ENCODE measurements at places on chromosomes 4 and X.

- no peak for DNase-seq
These were observed 100.1 kb downstream of the LCORL start for GRCh38 chr4:17921451-17921850.

- no peak for DNase-seq
These were observed 201.4 kb downstream of the SPOCK3 start for GRCh38 chr4:167032871-167033270.

GRCh38 chr4:75340561-75340960 lies 173.6 kb downstream of the RCHY1 start:
- no peak for DNase-seq

- no peak for DNase-seq
These were observed 1180.8 kb upstream of the PABPC4L start for GRCh38 chr4:135382280-135382959.

DNA sequence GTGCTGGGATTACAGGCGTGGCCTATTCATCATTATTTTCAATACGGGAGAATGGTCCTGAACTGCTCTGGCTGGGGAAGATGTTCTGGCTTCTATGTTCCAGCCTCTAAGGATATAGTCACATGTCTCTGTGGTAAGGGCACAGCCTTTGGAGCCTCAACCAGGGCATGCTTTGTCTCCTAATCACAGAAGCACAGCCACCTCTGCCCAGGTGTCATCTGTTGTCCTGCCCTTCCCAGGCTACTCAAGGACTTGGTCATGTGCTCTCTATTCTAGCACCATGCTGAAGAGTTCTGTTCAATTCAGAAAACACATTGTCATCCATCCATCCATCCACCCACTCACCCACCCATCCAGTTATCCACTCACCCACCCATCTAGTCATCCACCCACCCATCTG lies 29.5 kb downstream of the ASMTL start:
- DNase-seq = no peak

GRCh38 chr4:48862661-48863060 lies 31.8 kb downstream of the OCIAD1 start:
- DNase-seq = no peak

- DNase-seq = peak; percentile 0
These were observed 52.9 kb upstream of the TRPC5OS start for GRCh38 chrX:111823128-111823527.

DNA sequence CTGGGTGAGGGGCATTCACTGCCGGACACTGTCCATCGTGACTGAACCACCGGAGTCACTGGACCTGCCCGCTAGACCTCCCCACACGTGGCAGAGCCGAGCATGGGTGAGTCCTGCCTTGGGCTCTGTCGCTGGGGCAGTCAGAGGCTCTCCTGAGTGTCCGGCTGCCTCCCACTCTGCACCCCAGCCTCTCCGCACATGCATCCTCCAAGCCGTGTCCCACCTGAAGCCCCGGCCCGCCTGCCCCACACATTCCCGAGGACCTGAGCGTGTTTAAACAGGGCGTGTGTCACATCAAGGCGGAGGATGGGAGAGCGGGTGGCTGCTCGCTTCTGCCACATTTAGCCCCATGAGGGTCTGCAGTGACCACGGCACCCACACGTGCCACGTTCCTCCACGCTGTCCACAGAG lies 4.7 kb downstream of the CPLX1 start:
- no peak for DNase-seq

GRCh38 chrX:135168486-135168885 lies 2.7 kb downstream of the CT55 start:
- no peak for DNase-seq

- no peak for DNase-seq
These were observed 21.0 kb upstream of the SORCS2 start for GRCh38 chr4:7171191-7171900.

DNA sequence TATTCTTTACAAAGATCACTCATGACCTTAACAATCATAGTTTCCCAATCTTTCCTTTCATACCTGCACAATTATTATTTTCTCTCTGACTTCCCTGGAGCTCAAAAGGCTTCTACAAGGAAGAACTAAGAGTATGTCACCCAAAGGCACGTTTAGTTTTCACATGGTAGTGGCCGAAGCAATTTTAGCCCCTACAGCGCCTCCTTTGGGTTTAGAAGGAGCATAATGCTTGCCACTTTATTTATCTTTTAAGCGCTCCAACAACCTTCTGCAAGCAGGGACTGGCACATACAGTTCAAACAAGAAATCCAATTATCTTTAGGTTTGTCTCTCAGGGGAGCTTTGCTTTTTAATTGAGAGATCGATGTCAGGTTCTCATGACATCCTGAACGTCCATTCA lies 42.0 kb upstream of the IGSF1 start:
- no peak for DNase-seq

DNA sequence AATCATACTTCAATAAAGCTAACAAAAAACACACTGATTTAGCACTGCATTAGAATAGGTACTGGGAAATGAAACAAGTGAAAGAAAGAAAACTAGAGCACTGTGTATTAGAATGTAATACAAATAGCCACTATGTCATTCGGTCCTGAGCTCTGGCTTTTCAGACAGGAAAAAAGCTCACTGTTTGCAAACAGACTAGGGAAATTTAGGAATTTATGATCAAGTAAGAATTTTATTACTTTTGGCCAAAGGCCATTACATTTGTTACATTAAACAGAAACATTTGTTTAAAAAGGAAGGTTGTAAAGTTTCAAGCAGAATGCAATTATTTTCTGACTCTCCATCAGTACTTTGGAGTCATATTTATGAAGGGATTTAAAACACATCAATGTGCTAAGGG lies 68.7 kb downstream of the KLHL8 start:
- DNase-seq = no peak

DNA sequence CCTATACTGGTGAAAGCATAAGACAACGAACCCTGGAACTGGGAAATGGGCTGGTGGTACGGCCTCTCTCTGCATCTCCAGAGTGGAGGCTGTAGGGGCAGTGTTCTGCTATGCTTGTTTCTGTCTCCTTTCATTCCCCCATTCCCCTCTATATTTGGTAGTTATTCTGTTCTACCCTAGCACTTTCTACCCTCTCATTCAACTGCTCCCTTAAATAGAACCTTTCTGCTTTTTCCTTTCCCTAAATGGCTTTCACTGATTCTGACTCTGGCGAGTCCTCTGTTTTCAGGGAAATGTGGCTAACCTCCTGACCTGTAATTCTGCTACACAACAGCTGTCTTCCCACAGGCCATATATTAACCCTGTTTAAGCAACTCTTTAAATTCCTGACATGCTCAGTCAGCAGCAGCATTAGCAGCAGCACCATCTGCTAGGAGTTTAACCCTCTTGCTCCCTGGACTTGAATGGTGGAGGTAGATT lies 94.2 kb downstream of the CXCL13 start:
- no peak for DNase-seq

GRCh38 chr4:152634110-152634760 lies 45.6 kb downstream of the TMEM154 start:
- DNase-seq = no peak

DNA sequence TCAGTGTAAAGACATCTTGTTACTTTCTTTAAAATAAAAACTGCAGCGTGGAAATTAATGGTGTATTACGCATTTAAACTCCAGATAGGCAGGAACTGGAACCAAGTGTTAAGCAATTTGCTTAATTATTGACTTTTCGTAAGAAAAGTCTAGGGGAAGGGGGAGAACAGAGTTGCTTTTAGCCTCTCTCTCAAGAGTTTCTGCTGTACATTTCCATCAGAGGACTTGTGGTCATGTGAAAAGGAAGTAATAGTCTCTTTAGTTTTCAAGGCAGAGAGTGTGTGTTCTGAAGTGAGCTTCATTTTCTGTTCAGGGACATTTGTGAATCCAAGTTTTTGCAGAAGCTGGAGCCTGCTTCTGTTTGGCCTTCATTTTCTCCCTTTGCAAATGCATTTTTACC lies 127.2 kb downstream of the UBE2K start:
- no peak for DNase-seq

GRCh38 chrX:71182871-71183270 lies 38.2 kb downstream of the NLGN3 start:
- DNase-seq = no peak

GRCh38 chr4:17310269-17310652 lies 201.6 kb downstream of the QDPR start:
- no peak for DNase-seq

- no peak for DNase-seq
These were observed 366.2 kb upstream of the CLNK start for GRCh38 chr4:11050766-11051165.

GRCh38 chrX:46796574-46797191 lies 37.8 kb upstream of the SLC9A7 start:
- peak; percentile 34 for DNase-seq

- no peak for DNase-seq
These were observed 11.6 kb downstream of the IL15 start for GRCh38 chr4:141647966-141648365.

GRCh38 chr4:184384056-184384809 lies 90.1 kb downstream of the IRF2 start:
- DNase-seq = no peak

- DNase-seq = no peak
These were observed 4.5 kb downstream of the PRR27 start for GRCh38 chr4:70158576-70158975.

DNA sequence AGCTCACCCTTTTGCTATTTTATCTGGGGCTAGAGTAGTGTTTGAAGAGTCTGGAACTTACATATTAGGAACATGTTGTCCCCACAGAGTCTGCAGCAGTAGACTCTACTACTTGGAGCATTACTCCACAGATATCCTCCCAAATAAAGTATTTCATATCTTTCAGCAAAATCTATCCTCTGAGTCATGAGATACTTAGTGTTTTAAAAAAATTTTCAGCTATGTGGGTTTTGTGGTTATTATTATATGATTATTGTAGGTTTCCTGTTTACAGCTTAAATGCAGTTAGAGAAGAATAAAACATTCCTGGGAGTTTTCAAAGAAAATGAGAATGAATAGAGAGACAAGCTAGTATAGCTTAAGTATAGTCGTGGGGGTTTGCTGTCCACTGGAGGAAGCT lies 30.9 kb downstream of the PAGE2 start:
- no peak for DNase-seq

DNA sequence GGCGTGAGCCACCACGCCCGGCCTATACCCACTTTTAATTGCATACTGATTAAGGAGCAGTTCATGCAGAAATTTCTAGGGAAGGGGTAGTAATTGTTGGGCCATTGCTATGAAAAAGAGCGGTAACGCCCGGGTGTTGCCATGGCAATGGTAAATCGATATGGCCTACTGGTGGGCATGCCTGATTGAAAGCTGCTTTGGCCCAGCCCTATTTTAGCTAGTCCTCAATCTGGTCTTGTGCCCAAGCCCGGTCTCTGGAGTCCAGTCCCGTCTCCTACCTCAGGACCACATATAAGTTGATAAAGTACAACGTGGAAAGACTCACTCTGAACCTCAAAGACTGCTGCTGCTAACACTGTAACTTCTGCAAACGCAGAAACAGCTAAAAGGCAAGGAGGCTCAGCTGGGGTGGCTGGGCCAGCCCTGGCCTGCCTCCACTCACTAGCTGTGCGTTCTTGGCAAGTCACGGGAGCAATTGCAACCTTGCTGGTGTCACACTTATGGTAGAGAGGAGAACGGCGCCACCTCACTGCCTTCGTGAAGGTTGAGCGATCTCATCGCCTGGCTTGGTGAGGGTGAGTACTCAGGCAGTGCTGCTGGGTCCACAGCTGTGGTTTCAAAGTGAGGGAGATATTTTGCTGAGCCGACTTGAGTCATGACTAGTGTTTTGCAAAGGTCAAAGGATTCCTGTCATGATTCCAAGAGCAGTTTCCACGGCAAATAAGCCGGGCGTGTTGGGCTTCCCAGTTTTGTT lies 57.0 kb upstream of the GRPEL1 start:
- no peak for DNase-seq

GRCh38 chr4:165152527-165152926 lies 39.9 kb upstream of the TMEM192 start:
- no peak for DNase-seq

GRCh38 chr4:185128272-185129119 lies 14.6 kb upstream of the SLC25A4 start:
- DNase-seq = no peak

GRCh38 chrX:65595460-65595876 lies 60.9 kb upstream of the LAS1L start:
- peak; percentile 56 for DNase-seq

- no peak for DNase-seq
These were observed 54.1 kb downstream of the ATRX start for GRCh38 chrX:77731821-77732419.

DNA sequence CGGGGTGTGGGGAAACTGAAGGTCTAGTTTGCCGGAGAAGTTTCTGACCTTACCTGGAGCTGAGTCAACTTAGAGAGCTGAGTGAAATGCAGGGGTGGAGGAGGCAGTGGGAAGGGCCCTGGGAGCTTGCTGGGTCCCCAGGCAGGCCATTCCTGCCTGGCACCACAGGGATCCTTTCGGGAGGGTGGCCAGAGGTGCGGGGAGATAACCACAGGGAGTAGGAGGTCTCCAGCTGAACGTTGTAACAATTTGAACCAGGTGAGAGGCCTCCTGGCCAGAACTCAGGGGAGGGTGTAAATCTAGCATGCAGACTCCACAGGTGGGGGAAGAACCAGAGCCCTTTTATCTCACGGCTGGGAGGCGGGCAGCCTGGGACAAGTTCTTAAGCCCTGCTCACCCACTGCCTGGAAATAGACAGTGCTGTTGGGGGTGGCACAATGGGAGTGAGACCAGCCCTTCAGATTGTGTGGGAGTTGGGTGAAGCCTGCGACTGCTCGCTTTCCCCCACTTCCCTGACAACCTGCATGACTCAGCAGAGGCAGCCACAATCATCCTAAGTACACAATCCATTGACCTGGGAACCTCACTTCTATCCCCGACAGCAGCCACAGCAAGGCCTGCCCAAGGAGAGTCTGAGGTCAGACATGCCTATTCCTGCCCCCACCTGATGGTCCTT lies 247.4 kb downstream of the ADGRA3 start:
- DNase-seq = no peak

DNA sequence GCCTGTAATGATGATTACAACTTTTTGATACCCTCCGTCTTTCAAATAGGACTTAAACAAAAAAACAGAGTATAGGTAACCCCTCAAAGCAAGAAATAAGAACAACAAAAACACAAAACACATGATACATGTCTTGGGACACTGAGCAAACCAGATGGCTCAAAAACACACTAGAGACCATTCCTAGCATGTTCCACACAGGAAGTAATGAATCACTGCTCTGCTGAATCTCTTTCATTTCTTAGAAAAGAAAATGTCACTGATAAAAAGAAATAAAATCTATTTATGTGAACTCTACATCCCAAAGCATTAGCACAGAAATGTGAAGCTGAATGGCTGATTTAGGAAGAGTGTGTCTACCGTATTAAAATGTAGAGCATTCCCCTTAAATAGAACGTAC lies 134.5 kb upstream of the IL15 start:
- no peak for DNase-seq

DNA sequence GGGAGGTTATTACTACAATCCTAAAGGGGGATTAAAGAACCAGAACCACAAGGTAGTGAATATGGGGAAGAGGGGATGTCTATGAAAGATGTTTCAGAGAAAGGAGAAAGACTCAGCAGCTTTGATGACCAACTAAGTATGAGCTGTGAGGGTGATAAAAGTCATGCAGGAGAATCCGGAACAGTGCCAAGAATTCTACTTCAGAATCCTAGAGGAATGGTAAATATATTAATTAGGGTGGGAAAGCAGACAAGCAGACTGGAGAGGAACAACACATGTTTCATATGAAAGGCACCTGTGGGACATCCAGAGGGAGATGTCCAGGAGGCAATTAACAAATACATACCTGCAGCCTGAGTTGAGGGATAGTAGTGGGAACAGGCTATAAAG lies 642.2 kb upstream of the DIPK2B start:
- DNase-seq = no peak

Data from substantia nigra (tissue), 51 donors.